ENCODE measurements at places on chromosomes 6 and 20. TPM values are rescaled to one million over a fixed set of nuclear protein-coding genes. Genes with fewer than 3 reads are reported as not detected.

- no peak for DNase-seq
These were observed 19.2 kb upstream of the HAO1 start for GRCh38 chr20:7959484-7959883.

GRCh38 chr6:158718461-158719046 lies 68.7 kb downstream of the SYTL3 start:
- DNase-seq, result no peak

- no peak for DNase-seq
These were observed 36.3 kb downstream of the BMP5 start for GRCh38 chr6:55839080-55839479.

GRCh38 chr6:95286874-95287273 lies 290.5 kb upstream of the MANEA start:
- DNase-seq, result no peak

DNA sequence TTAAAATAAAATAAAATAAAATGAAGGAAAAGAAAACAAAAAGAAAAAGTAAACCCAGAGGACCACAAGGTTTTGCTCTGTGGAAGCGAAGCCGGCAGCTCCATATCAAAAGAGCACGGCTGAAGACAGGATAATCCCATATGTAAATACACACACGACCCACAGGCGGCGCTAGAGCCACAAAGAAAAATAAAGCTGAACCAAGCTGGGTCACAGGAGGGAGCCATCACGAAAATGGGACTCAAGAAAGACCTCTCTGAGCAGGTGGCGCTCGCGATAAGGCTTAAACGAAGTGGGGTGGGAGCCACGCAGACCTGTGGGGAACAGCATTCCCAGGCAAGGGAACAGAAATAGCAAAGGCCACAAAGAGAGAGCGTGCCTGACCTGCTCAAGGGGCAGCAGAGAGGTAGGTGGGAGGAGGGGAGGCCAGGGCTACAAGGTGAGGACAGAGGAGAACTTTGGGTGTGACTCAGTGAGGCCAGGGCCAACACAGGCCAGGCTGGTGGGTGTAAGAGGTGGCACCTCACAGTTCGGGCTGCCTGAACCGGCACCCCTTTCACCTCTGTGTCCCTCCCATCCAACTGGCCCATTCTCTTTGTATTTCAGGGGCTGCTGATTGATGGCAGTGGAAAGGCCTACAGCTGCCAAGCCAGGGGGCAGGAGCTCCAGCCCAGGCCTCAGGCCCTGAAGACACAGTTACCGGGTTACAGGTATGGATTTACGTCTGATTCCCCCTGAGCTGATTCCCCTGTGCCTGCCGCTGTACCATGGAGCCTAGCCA lies 26.0 kb downstream of the PTGIS start:
- DNase-seq, result no peak

DNA sequence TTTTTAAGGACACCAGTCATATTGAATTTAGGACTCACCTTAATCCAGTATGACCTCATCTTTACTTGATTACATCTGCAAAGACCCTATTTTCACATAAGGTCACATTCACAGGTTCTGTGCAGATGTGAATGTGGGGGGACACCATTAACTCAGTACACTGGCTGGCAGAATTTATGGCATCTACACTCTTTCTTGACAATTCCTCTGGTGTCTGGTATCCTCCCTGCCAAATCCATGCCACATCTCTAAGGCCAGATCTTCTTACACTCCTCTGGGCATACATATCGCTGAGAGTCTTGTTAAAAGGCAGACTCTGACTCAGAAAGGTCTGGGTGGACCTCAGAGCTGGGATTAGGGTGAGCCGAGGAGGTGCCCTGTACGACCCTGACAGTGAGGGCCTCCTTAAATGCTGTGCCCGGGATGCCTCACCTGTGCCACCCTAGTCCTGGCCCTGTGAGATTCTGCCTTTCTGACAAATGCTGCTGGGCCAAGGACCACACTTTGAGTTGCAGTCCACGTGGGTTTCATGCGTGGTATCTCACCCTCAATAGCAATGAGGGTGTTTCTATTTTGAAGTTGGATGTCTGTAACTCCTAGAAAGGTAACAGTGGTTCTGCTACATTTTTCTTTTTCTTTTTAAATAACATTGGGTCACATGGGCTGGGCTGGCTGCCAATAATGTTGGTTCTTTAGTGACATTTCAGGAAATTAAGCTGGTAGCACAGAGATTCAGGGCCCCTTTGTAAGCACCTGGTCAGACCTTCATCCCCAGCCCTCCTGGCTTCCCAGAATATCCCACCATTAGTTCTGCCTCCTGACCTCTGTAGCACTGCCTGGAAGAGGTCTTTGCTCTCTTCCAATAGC lies 17.2 kb upstream of the LRRN4 start:
- no peak for DNase-seq

DNA sequence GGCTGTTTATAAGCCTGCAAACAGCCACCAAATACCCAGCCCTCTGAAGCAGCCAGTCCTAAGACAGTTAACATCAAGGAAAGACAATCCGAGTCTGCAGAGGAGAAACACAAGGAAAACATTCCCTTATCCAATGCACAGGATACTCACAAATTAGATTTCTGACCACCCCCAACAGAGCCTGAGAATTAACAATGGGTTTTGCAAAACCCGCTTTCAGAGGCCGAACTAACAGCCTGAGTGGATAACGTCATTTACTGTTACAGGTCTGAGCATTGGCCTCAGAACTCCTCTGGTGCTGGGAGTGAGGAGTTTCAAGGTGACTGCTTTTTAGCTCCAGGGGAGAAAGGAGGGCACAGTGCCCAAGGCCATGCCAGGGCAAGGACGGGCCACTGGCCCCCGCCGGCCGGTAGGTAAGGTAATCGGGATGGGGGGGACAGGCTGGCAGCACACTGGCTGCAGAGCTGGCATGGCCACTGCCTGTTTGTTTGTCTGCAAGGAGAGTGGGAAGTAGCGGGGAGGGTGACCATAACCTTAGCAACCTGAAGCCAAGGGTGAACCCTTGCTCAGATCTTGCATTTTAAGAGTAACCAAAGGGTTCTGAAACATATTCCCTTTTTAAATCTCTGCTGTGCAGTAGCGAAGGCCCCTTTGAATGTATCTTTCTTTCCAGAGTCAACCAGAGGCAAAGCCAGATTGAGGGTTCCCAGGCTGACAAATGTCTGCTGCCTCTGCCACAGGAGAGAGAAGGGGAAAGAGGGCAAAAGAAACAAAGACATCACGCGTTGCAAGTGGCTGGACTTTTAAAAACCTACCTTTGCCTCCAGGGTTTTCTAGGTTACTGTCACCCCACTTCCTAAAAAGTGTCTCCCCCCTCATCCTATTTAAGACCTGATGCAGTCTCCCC lies 3.9 kb downstream of the ZMYND8 start:
- DNase-seq, result no peak

DNA sequence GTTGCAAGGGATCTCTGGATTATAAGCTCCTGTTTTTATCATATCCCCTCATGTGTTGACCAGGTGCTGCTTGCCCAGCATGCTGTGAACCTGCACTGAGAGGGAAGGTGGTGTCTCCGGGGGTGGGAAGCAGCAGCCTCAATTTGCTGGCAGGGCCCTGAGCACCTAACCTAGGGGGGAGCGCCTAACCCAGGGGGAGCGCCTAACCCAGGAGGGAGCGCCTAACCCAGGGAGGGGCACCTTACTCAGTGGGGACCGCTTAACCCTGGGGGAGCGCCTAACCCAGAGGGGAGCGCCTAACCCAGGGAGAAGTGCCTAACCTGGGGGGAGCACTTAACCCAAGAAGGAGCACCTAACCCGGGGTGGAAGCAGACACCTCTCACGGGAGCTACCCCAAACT lies 83.3 kb upstream of the QKI start:
- no peak for DNase-seq

DNA sequence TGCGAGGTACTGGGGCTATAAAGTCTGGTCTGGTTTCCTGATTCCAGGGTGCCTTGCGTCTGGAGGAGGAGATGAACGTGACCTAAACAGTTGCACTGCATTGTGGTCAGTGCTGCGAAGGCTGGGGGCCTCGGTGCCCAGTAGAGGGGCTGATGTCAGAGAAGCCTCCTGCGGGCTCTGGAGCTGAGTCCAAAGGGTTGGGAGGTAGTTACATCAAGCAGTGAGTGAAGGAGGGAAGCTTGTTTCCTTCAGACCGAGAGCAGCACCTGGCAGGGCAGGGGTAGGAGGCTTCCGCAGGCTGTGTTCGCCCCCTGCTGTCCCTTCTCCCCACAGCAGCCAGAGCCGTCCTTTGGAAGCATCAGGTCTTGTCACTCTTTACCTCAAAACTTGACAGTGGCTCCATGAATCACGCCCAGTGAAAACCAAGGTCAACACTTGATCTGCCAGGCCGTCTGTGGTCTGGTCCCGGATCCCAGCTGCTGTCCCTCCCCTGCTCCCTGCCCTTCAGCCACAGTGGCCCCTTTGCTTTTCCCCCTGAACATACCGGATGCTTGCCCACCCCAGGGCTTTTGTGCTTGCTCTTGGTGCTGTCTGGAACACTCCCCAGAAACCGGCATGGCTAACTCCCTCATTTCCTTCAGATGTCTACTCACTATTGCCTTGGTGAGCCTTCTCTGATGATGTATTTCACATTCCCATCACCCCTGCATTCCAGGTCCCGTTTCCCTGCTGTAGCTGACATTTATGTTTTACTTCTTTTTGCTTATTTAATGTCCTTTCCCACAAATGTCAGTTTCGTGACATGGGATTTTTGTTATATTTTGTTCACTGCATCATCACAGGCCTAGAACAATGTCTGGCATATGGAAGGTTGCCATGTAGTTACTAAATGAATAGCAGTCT lies 7.0 kb downstream of the DYNLRB1 start:
- DNase-seq, result no peak

DNA sequence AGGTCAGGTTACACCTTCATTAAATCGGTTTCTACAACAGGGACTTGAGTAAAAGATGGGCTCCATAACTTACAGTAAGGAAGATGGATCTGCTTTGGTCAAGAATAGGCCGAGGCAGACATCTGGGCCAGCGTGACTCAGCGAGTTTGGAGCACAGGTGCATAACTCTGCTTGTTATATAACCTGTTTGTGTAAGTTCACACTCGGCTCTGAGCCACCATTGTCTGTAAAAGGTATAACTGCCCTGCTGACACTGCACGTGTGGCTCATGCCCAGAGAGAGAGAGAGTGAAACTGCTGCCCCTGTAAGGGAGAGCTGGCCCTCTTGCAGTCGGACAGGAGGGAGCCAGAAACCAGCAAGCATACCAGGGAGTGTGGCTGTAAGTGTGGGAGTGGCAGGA lies 737.9 kb upstream of the SLC35B3 start:
- DNase-seq, result no peak

DNA sequence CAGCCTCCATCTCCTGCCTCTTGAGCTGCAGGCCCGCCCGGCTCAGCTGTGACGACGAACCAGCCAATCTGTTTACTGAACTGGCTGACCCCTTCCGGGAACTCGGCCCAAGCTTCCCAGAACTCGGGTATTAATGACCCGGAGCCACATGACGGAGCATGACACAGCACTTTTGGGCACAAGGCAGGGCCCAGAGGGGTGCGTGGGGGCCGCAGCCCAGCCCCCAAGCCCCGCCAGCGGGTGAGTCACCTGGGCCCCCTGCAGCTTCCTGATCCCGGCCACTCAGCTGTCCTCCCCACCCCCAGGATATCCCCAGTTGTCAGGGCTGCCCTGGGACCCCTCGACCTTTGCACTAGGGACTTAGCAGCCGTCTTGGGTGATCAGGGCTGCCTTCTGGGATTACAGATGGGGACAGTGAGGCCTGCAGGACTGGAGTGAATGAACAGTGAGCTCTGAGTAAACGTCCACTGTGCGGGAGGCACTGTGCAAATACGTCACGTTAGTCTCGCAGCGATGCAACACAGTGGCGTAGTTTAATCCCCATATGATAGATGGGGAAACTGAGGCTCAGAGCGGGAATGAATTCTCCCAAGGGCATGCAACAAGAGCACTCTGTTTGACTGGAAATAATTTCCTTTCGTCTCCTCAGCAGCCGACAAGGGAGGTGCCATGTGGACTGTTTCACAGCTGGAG lies 102.1 kb downstream of the CEBPB start:
- peak; percentile 89 for DNase-seq

- no peak for DNase-seq
These were observed 46.0 kb upstream of the TASP1 start for GRCh38 chr20:13684566-13685222.

DNA sequence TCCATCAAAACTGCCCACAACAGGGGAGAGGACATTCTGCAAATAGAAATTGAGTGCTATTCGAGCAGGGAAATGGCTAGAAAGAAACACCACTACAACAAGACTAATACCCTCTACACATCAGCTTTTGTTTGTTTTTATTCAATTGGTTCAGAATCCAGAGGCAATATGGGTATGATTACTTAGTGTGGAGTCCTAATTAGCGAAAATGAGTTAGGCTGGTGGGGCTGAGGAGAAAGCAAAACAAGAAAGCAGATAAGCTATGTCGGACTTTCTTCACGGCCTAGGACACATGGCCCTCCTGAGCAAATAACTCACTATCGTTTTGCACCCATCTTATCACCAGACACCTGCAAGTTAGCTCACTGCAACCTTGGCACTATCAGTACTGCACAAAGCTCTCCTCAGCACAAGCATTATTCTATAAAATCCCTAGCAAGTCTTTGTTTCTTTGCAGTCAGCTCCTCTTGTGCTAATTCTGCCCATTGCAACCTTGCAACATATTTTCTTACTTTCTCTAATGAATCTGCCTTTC lies 31.3 kb upstream of the SH3BGRL2 start:
- DNase-seq, result no peak

DNA sequence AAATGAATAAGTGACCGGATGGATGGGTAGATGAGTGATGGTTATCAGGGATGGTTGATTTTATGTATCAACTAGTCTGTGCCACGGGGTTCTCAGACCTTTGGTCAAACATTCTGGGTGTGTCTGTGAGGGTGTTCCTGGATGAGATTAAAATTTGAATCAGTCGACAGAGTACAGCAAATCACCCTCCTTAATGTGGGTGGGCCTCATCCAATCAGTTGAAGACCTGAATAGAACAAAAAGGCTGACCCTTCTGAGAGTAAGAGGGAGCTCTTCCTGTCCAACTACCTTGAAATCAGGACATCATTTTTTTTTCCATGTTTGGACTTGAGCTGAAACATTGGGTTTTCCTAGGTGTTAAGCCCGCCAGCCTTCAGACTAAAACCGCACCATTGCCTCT lies 136.4 kb upstream of the ATXN1 start:
- DNase-seq, result no peak

GRCh38 chr6:112207776-112208175 lies 46.6 kb downstream of the LAMA4 start:
- DNase-seq, result no peak

GRCh38 chr20:41534842-41535241 lies 83.3 kb downstream of the CHD6 start:
- no peak for DNase-seq

GRCh38 chr6:43796903-43797890 lies 27.2 kb downstream of the VEGFA start:
- no peak for DNase-seq

MUCL3 gene
- not detected for total RNA-seq

MYLK4 gene
- total RNA-seq, result 0.99 TPM

NKAIN2 gene
- total RNA-seq, result 37.9 TPM

CTCFL gene
- total RNA-seq, result not detected

TP53TG5 gene
- total RNA-seq, result not detected

RSPH4A gene
- total RNA-seq, result not detected

FAM184A gene
- total RNA-seq, result 0.56 TPM

PRICKLE4 gene
- 3.6 TPM for total RNA-seq

SLC25A27 gene
- total RNA-seq, result 5.7 TPM

HEY2 gene
- 43.0 TPM for total RNA-seq

TCP11 gene
- total RNA-seq, result not detected

UBE2V1 gene
- total RNA-seq, result 79.8 TPM
